ENCODE measurements at places on chromosomes 16 and 17.

DNA sequence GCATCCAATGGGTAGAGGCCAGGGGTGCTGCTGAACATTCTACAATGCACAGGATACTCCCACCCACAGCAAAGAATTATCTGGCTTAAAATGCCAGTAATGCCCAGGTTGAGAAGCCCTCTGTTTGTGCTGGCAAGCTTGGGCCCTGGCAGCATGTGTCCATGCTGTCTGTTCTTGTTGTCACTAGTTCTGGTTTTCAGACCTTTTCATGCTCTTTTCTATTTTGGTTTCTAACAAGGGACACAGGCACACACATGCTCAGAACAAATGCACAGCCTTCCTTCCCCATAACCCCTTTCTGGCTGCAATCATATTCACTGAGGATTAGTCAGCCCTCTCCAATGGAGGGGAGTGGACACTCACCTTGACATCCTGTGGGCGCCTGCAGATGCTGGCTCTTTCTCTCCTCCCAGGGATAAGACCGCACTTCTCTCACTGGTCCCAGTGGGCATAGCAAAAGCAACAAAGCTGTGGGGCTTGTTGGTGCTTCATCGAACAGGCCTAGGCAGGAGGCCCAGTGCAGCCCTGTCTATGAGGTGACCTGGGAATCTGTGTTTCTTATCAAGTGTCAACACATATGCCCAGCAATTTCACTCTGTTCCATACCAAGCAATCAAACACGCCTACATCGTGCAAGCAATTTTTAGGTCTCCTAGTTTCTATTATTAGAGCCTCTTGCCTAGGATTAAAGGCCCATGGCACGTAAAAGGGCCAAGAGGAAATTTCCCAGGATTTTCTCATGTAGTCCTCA is 271.1 kb upstream of the CCL2 start:
- DNase-seq: no peak

DNA sequence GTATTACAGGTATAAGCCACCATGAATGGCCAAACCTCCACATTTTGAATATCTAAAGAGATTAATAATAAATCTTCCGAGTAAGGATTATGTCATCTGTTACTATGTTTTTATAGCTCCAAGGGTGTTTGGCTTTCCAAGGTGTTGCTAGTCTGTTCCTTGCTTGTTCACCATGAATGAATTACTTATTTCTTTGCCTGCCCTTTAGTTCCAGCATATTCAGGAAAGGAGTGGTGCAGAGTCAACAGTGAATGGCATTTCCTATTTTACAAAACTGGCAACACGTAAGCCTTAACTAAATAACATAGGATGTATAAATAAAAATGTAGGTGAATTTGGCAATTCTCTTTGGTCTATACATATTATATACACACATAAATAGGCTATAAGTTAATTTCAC is 70.3 kb downstream of the MYO1D start:
- DNase-seq: no peak

DNA sequence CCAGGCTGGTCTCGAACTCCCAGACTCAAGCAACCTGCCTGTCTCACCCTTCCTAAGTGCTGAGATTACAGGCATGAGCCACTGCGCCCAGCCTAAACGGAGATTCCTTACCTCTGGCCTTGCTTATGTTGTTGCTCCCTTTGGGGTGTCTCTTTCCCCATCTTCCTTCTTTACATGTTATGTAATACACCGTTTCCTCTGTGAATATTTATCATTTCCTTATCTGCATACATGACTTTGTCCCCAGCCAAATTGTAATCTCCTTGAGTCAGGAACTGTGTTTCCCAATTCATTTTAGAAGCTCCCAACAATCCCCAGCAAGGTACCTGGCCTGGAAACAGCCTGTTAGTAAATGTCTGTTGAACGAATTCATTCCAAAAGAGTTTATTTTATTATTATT is 15.7 kb downstream of the COPZ2 start:
- DNase-seq: no peak

- DNase-seq: no peak
Observed at GRCh38 chr16:27446721-27447120, 44.7 kb downstream of the IL21R start.

DNA sequence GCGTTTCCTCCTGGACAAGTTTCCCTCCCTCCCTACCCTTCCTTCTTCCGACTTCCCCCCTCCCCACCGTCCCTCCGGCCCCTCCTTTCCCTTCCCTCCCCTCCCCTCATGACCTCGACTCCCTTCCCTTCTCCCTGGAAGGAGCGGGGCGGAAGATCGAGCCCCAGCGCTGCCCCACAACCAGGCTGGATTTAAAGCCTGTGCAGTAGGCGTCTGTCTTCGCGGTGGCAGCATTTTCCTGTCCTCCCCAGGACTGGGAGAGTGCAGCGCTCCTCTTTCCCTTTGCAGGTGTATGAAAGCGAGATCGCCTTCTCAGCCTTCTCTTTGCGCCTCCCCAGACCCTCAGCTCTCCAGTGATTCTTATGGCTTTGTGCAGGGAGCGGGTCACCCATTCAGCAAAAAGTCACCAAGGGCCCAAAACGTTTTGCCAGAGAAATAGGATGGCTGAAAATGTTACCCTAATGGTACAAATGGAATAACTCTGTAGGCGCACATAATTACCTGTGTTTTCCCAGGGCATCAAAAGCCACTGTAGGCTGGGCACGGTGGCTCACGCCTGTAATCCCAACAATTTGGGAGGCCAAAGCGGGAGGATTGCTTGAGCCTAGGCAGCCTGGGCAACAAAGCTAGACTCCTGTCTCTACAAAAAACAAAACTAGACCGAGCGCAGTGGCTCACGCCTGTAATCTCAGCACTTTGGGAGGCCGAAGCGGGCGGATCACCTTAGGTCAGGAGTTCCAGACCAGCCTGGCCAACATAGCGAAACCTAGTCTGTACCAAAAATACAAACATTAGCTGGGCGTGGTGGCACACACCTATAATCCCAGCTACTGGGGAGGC is 40.8 kb downstream of the SLFN12L start:
- DNase-seq: no peak

DNA sequence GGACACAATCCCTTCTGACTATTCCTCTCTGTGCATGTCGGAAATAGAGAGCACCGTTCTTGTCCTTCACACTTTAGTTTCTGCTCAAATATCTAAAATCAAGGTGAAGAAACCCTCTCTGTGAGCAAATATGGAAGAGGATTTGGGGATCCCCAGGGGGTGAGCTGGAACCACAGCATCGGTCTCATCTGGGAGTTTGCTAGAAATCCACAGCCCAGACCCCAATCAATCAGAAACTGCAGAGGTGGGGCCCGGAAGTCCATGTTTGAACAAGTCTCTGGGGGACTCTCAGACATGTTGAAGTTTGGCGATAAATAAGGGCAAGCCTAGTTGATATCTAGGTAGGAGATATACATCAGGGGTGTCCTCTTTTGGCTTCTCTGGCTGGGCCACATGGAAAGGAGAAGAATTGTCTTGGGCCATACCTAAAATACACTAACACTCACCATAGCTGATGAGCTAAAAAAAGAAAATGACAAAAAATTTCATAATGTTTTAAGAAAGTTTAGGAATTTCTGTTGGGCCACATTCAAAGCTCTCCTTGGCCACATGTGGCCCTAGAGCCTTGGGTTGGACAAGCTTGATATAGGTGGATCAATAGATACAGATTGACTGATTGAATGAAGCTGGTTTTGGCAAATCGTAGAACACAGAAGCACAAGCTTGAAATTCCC is 168.0 kb upstream of the FOXF1 start:
- no peak for DNase-seq

DNA sequence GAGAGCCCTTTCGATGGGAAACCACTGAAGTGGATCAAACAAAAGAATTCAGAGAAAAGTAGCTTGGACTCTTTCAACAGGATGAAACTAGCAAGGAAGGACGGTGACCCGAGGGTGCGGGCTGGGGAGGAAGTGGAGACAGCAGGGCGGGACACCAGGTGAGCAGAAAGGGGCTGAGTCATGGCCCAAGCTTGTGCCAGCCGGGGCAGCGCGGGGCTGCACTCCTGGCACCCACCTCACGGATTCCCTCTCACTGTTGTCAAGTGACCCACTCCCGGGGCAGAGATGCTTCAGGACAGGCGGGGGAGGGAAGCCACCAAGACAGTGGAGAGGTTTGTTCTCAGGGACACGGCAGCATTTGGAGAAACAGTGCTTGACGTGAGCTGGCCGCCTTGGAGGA is 10.7 kb upstream of the RNF222 start:
- DNase-seq: no peak

- DNase-seq: no peak
Observed at GRCh38 chr17:57971572-57971971, 16.4 kb upstream of the CUEDC1 start.

DNA sequence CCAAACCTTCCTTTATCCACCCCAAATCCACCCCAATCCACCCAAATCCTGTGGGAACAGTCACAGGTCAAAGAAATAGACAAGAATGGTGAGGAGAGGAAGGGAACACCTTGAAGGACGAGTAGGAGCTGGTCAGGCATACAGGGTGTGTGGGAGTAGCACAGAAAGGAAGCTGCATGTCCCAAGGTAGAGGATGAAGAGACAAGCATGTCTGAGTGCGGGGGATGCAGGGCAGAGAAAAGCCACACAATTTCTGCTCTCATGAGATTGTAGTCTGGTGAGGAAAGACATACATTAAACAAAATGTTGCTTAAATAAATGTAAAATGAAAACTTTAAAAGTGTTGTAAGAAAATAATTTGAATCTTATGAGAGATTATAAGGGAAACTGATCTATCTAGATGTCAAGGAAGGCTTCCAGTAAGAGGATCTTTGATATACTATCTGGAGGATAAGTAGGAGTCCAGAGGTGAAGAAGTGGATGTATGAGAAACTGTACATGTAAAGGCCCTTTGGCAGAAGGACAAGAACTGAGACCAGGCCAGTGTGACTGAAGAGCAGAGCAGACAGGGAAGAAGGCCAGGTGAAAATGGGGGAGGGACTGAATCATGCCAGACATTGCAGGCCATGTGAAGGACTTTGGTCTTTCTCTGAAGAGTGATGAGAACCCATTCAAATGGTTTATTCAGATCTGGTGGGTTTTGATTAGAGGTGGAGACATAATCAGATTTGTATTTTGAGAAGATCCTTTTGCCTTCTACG is 18.6 kb downstream of the TMEM98 start:
- DNase-seq: no peak

DNA sequence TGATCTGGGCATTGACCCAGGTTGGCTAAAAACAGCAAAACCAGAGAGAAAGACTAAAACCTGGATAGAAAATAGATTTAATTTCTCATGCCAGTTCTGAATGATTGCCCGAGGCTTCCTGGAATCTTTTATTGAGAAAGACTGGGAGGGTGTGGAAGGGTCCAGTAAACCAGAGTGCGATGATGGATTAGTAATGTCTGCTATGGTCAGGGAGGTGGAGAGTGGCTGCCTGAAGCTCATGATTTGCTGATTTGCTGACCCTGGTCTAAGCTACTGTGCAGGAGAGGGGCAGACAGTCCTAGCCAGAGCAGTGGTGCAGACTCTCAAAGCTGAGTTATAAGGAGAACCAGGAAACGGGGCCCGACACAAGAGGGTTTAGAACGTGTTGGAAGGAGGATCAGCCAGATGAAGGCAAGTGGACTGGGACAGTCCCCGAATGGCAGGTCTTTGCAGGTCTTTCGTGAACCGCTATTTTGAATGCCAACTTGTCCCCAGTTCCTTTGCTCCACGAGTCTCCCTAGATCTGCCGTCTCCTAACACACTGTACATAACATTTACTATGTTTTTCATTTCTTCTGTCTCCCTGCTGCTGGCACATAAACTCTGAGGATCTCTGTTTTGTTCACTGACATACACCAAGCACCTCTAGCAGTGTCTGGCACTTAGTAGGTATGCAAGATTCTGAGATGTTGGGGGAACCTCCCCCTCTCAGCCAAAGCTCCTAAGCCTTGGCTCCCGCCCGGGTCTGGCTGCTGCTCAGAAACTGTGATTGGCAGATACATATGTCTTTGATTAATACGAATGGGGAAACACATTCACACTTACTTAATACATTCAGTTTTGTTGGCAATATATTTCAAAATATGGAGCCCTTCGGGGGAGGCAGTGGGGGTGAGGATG is 237.3 kb upstream of the TNRC6C start:
- DNase-seq: no peak

DNA sequence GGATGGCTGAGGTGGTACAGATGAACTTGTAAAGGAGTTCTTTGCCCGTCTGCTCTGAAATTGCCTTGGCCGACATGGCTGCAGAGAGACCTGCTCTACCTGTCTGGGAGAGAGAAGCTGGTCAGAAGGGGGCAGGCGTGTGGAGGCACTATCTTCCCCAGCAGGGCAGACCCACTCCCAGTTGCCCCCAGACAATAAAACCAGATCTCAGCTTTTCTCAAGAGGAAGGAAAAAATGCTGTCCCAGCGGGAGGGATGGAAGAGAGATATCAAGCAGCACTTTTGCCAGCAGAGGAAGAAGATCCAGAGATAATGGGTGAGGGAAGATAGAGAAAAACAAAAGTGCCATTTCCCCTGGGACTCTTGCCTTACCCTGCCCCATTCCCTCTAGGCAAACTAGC is 5.0 kb downstream of the ACLY start:
- DNase-seq: no peak

DNA sequence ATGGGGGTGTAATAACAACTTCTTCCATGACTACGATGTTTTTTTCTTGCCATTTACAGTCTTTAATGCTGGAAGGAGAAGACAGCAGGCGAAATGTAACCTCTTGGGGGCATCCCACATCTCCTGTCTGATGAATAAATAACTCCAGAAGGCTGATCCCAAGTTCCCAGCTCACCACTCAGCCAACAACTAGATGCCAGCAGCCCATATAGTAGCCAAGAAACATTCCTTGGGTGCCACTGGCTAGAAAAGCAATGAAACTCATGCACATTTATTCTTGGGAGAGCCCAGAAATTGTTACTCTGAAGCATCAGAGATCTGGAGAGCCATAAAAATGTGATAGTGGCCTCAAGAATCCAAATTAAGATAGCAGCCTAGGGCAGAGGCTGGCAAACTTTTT is 22.7 kb upstream of the TMEM101 start:
- no peak for DNase-seq

DNA sequence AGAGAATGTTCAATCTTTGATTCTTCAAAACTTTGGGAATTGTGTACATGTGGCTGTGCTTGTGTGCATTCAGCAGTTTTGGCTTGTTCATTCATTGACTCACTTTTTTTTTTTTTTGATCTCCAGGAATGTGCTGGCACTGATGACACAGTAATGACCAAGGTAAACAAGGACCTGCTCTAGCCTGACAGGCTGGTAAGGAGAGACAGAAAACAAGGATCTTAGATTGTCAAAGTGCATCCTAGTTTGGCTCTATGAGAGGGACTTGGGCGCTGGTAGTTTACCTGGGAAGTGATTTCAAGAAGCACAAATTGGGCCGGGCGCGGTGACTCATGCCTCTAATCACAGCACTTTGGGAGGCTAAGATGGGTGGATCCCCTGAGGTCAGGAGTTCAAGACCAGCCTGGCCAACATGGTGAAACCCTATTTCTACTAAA is 233.1 kb upstream of the WSCD1 start:
- DNase-seq: no peak

Data from left renal cortex interstitium (tissue), 4 donors.